ENCODE measurements at places on chromosomes 4 and X. TPM values are rescaled to one million over a fixed set of nuclear protein-coding genes. Genes with fewer than 3 reads are reported as not detected.

DNA sequence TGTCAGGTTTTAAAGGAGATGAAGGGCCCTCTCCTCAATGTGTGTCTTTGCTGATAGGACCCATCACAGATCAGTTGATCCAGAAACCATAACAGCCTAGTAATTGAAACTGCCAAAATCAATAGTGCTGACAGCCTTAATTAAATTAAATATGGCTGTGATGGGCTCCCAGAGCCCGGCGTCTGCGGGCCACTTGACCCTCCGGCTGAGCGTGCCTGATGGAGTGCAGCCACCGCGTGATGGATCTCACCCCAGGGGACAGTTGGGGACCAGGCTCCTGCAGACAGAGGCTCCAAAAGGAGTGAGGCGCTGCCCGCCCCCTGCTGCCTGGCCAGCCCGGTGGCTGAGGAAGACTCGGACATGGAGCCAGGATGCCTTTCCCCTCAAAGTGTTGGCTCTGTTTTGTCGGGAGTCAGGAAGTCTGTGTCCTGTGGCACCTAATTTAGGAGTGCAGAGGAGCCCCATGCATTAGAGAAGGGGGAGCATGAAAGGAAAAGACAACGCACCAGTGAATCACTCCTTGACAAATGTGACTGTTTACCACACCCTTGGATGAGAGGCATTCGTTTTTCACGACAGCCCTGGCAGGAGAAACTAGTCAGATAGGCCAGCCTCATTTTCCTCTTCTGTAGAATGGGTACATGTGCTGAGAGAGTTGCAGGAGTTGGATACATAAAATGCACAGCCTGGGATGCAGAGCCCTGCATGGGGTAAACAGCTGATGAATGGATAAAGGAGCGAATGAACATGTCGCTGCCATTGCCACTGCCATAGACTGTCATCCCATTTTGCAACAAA is 40.9 kb upstream of the MSX1 start:
- no peak overlapping the region for H3K27ac ChIP-seq
- no peaks in the 10 kb centered on the region for H3K36me3 ChIP-seq
- H3K27me3 ChIP-seq, result peaks cover 24% of the 10 kb centered on the region
- H3K4me3 ChIP-seq, result no peak overlapping the region

DNA sequence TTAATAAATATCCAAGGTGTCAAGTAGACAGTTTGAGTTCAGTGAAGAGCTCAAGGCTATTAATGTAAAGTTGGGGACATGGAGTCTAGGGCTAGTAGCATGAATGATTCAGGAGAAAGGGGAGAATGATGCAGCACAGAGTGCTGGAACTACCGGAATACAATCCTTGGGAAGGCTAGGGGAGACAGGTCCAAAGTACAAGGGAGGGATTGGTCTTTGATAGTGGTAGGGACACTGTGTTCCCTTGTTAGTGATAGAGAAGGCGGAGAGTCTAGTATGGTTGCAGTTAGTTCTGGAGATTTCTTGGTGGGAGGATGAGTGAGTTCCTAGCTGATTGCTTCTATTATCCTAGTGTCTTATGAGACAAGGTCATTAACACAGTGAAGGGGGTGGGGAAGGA is 8.7 kb downstream of the GCNA start:
- H3K4me3 ChIP-seq, result no peak overlapping the region
- no peaks in the 10 kb centered on the region for H3K27me3 ChIP-seq
- H3K36me3 ChIP-seq, result no peaks in the 10 kb centered on the region
- H3K4me1 ChIP-seq, result no peaks in the 10 kb centered on the region
- DNase-seq, result no peak

- H3K4me1 ChIP-seq, result no peaks in the 10 kb centered on the region
- no peaks in the 10 kb centered on the region for H3K27me3 ChIP-seq
- no peak for DNase-seq
- H3K27ac ChIP-seq, result no peak overlapping the region
- H3K4me3 ChIP-seq, result no peak overlapping the region
These were observed 317.0 kb downstream of the ADGRL3 start for GRCh38 chr4:61517144-61517543.

GRCh38 chr4:119774840-119775239 is 146.2 kb upstream of the PDE5A start:
- H3K4me1 ChIP-seq, result no peaks in the 10 kb centered on the region
- no peak for DNase-seq
- H3K4me3 ChIP-seq, result no peak overlapping the region
- no peaks in the 10 kb centered on the region for H3K36me3 ChIP-seq
- H3K27ac ChIP-seq, result no peak overlapping the region
- no peaks in the 10 kb centered on the region for H3K27me3 ChIP-seq

GRCh38 chr4:4249866-4250265 is 1.8 kb upstream of the TMEM128 start:
- peaks cover 6% of the 10 kb centered on the region for H3K27me3 ChIP-seq
- peaks cover 2% of the 10 kb centered on the region for H3K4me1 ChIP-seq
- no peak overlapping the region for H3K27ac ChIP-seq
- H3K4me3 ChIP-seq, result no peak overlapping the region
- peaks cover 5% of the 10 kb centered on the region for H3K36me3 ChIP-seq
- DNase-seq, result no peak

- H3K27ac ChIP-seq, result no peak overlapping the region
- H3K36me3 ChIP-seq, result no peaks in the 10 kb centered on the region
- no peaks in the 10 kb centered on the region for H3K27me3 ChIP-seq
- H3K4me3 ChIP-seq, result no peak overlapping the region
- DNase-seq, result no peak
- no peaks in the 10 kb centered on the region for H3K4me1 ChIP-seq
These were observed 169.7 kb downstream of the TMEM47 start for GRCh38 chrX:34487364-34487763.

DNA sequence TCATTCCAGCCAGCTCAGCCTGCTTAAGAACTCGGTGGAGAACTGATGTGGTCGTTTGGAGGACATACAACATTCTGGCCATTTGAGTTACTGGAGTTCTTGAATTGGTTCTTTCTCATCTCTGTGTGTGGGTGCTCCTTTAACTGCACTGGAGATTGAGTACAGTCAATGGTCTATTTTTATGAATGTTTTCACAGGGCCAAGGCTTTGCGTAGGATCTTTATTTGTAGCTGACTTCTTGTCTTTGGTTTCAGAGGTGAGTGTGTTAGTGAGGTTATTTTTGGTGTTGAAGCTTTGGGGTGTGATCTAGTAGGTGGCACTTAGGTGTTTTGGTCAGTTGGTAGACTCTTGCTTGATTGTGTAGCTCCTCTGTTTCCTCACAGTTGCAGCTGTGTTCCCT is 288.4 kb downstream of the LHFPL1 start:
- no peak for DNase-seq
- H3K4me3 ChIP-seq, result no peak overlapping the region
- no peaks in the 10 kb centered on the region for H3K36me3 ChIP-seq
- H3K4me1 ChIP-seq, result no peaks in the 10 kb centered on the region
- H3K27ac ChIP-seq, result no peak overlapping the region

GRCh38 chrX:28920153-28920943 is 333.1 kb downstream of the IL1RAPL1 start:
- H3K4me1 ChIP-seq, result no peaks in the 10 kb centered on the region
- H3K36me3 ChIP-seq, result no peaks in the 10 kb centered on the region
- no peaks in the 10 kb centered on the region for H3K27me3 ChIP-seq

- H3K36me3 ChIP-seq, result no peaks in the 10 kb centered on the region
- no peak overlapping the region for H3K4me3 ChIP-seq
- no peak for DNase-seq
- peaks cover 6% of the 10 kb centered on the region for H3K4me1 ChIP-seq
These were observed 69.5 kb downstream of the AASDH start for GRCh38 chr4:56317749-56318148.

GRCh38 chr4:84455697-84456096 is 43.4 kb downstream of the NKX6-1 start:
- H3K4me1 ChIP-seq, result no peaks in the 10 kb centered on the region
- no peak overlapping the region for H3K27ac ChIP-seq
- DNase-seq, result no peak
- H3K4me3 ChIP-seq, result no peak overlapping the region
- no peaks in the 10 kb centered on the region for H3K36me3 ChIP-seq

- DNase-seq, result no peak
- no peaks in the 10 kb centered on the region for H3K27me3 ChIP-seq
- no peaks in the 10 kb centered on the region for H3K36me3 ChIP-seq
- H3K4me3 ChIP-seq, result no peak overlapping the region
- H3K4me1 ChIP-seq, result no peaks in the 10 kb centered on the region
- no peak overlapping the region for H3K27ac ChIP-seq
These were observed 153.8 kb downstream of the NR3C2 start for GRCh38 chr4:148288448-148288847.

- H3K36me3 ChIP-seq, result no peaks in the 10 kb centered on the region
- H3K4me1 ChIP-seq, result no peaks in the 10 kb centered on the region
- no peak overlapping the region for H3K27ac ChIP-seq
- H3K27me3 ChIP-seq, result peaks cover 5% of the 10 kb centered on the region
These were observed 8.6 kb upstream of the TKTL2 start for GRCh38 chr4:163482190-163482589.

DNA sequence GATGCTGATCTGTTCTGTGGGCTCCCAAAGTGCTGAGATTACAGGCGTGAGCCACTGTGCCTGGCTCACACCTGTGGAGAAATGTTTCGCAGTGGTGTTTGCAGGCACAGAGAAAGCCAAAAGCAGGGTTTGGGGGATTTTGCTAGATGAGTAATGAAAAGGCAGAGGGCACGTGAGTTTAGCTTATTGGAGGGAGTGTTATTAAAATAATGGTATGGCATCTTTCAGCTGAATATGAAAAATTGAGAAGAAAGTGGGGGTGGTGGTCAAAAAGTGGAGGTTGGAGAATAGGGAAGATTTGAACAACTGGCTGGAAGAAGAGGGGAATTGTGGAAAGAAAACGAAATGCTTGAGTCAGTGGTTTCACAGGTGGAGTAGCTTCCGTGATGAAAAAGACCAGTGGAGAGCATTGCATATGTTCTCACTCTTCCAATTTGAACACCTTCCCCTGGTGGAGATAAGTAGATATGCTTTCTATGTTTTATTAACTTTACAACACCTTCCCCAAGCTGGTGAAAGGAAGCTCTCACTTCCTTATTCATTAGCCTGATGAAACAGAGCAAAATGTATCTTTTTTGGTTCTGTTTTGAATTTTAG is 1.1 kb upstream of the CHST7 start:
- H3K4me1 ChIP-seq, result peaks cover 2% of the 10 kb centered on the region
- H3K27ac ChIP-seq, result no peak overlapping the region
- H3K36me3 ChIP-seq, result no peaks in the 10 kb centered on the region
- no peaks in the 10 kb centered on the region for H3K27me3 ChIP-seq
- no peak overlapping the region for H3K4me3 ChIP-seq
- DNase-seq, result no peak

WDFY3 gene
- 59.7 TPM for total RNA-seq

TBX22 gene
- total RNA-seq, result not detected

GAB3 gene
- 1.9 TPM for total RNA-seq

GRIA3 gene
- not detected for total RNA-seq

All from IMR-90 (cell line).